Pancreas (tissue), 10 donors: ENCODE measurements at places on chromosomes 7 and 10. TPM values are rescaled to one million over a fixed set of nuclear protein-coding genes. Genes with fewer than 3 reads are reported as not detected.

- H3K36me3 ChIP-seq = no peaks in the 10 kb centered on the region
- no peaks in the 10 kb centered on the region for H3K4me1 ChIP-seq
- H3K4me3 ChIP-seq = no peak overlapping the region
- H3K27me3 ChIP-seq = no peaks in the 10 kb centered on the region
Measured at GRCh38 chr7:2870471-2870931, 26.4 kb upstream of the GNA12 start.

Gene VSTM4
- 0.47 TPM for total RNA-seq

- no peaks in the 10 kb centered on the region for H3K27me3 ChIP-seq
- H3K27ac ChIP-seq = no peak overlapping the region
- H3K36me3 ChIP-seq = no peaks in the 10 kb centered on the region
- no peak overlapping the region for H3K4me3 ChIP-seq
- DNase-seq = no peak
- H3K4me1 ChIP-seq = no peaks in the 10 kb centered on the region
Measured at GRCh38 chr7:42639930-42640329, 271.9 kb downstream of the C7orf25 start.

DNA sequence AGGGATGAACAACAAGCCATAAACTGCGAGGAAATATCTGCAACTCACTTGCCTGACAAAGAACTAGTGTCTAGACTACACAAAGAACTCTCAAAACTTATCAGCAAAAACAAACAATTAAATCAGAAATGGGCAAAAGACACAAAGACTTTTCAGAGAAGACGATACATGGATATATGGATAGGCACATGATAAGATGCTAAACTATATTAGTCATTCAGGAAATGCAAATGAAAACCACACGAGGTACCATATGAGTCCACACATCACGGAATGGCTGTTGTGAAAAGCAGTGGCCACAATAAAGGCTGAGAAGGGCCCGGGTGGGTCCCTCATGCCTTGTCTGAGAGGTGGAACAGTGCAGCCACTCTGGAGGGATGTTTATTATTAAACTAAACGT lies 267.8 kb downstream of the WDR37 start:
- H3K27ac ChIP-seq = no peak overlapping the region
- H3K36me3 ChIP-seq = no peaks in the 10 kb centered on the region
- H3K4me1 ChIP-seq = no peaks in the 10 kb centered on the region
- peaks cover under 1% of the 10 kb centered on the region for H3K27me3 ChIP-seq
- H3K4me3 ChIP-seq = no peak overlapping the region

DNA sequence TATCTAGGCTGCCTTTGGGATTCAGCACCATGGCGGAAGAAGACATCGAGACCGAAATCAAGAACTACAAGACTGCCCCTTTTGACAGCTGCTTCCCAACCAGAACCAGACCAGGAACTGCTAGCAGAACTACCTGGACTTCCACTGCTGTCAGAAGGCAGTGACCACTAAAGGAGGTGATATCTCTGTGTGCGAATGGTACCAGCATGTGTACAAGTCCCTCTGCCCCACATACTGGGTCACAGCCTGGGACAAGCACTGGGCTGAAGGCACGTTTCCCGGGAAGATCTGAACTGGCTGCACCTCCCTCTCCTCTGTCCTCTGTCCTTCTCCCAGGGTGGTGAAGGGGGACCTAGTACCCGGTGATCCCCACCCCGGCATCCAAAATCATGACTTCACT lies 25.6 kb upstream of the PDIA4 start:
- H3K27me3 ChIP-seq = no peaks in the 10 kb centered on the region
- no peaks in the 10 kb centered on the region for H3K36me3 ChIP-seq
- no peak overlapping the region for H3K4me3 ChIP-seq
- no peak overlapping the region for H3K27ac ChIP-seq
- DNase-seq = no peak
- H3K4me1 ChIP-seq = no peaks in the 10 kb centered on the region

Gene FXYD4
- total RNA-seq = 0.31 TPM

- no peaks in the 10 kb centered on the region for H3K4me1 ChIP-seq
- no peak overlapping the region for H3K27ac ChIP-seq
- no peaks in the 10 kb centered on the region for H3K36me3 ChIP-seq
- H3K27me3 ChIP-seq = no peaks in the 10 kb centered on the region
- no peak overlapping the region for H3K4me3 ChIP-seq
Measured at GRCh38 chr10:19775296-19775695, 40.9 kb upstream of the PLXDC2 start.
